ENCODE measurements at places on chromosomes 11 and 22. TPM values are rescaled to one million over a fixed set of nuclear protein-coding genes. Genes with fewer than 3 reads are reported as not detected.

GRM5 gene
- total RNA-seq: under 0.01 TPM

SLC1A2 gene
- under 0.01 TPM for total RNA-seq

NOL12 gene
- 39.8 TPM for total RNA-seq

SERPING1 gene
- total RNA-seq: 1.3 TPM

BARX2 gene
- total RNA-seq: 2.9 TPM

DCUN1D5 gene
- total RNA-seq: 107 TPM

AASDHPPT gene
- 48.4 TPM for total RNA-seq

SOX6 gene
- total RNA-seq: 2.7 TPM

NCR3LG1 gene
- total RNA-seq: 1.3 TPM

MUC2 gene
- total RNA-seq: not detected

SHISA8 gene
- total RNA-seq: not detected

CYP2D6 gene
- total RNA-seq: 0.53 TPM

SCARF2 gene
- total RNA-seq: 0.53 TPM

FGF3 gene
- total RNA-seq: not detected

BIRC3 gene
- 1.4 TPM for total RNA-seq

Data from bronchial epithelial cell (primary cell).